Epithelial cell of prostate (primary cell): ENCODE measurements at places on chromosomes 1 and 21.

DNA sequence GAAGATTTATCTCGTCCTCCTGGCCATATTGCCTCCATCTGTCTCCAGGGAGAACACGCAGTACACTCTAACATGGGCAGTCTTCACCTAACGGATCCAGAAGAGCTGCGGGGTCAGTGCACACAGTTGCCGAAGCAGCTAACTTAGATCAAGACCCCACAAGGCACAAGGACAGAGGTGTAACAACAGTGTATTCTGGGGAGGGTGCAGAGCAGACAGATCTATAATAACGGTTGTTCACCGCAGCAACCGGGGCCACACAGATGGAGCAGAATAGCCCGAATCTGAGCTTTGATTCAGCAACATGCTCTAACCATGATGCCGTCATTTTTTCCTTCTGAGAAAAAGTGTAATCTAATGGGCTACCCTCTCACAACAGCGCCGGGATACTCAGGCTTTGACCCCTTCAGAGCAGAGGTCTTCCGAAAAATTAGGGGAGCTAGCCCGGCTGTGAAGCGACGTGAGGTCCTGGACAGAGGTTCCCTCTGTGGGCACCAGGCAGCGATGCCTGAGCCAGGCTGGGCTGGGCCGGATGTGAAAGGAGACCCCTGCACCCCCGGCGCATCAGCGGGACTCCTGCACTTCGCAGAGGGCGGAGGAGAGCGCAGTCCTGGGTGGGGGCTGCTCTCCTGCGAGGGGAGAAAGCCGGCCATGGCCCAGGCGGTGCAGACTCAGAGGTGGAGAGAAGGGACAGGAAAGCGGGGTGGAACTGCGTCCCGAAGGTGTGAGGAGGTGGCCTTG lies 57.5 kb downstream of the BCL9 start:
- DNase-seq, result no peak

DNA sequence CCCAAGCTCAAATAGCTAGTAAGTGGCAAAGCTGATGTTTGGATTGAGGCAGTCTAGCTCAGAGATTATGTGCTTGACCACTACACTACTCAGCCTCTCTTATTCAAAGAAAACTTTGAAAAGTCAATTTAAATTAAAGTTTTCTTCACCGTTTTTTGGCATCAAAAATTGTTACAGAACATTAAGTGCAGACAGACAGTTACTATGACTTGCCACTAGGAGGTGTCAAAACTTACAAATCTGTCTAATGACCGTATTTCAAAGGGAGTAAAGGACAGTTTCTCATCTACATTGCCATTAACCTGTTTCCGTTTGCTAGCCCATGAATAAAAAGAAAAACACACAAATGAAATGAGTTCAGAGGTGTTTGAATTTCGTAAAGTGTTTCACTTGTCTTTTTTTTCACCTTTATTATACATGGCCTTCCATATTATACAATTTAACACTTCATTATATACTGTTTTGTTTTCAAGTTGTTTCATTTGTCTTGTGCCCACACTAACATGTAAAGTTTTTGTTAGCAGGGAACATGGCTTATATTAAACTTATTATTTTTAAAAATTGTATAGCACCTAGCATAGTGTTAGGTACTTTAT lies 57.4 kb upstream of the MTF2 start:
- no peak for DNase-seq

- peak; percentile 14 for DNase-seq
These were observed 351.0 kb upstream of the NFIA start for GRCh38 chr1:60731321-60731720.

- DNase-seq, result no peak
These were observed 39.0 kb downstream of the TBX19 start for GRCh38 chr1:168319691-168320090.

DNA sequence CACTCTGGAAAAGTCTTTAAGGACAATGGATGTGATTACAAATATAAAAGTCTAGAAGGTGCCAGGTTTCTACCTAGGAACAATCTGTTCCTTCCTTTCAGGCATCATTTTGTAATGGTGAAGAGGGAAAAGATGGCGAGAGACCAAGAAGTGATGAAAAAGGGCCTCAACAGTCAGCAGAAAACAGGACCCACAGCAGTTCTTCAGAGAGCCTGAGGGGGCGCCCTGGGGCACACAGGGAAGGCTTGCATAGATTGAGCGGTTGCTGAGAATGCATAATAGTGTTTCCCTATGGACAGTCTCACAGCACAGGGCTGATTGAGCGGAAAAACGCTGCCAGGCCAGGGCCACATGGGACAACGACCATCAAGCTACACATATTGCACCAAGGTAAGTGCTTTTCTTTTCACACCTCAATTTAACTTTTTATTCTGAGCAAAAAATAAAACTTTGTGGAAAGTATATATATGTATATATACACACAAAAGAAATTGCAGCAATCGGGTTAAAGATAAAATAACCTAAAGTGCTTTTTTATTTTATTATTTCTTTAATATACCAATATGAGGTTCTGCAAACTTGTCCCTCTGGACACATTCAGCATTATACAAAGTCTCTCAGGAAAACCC lies 3.1 kb upstream of the YRDC start:
- DNase-seq, result no peak

GRCh38 chr1:90716243-90716551 lies 905 bp downstream of the BARHL2 start:
- no peak for DNase-seq

DNA sequence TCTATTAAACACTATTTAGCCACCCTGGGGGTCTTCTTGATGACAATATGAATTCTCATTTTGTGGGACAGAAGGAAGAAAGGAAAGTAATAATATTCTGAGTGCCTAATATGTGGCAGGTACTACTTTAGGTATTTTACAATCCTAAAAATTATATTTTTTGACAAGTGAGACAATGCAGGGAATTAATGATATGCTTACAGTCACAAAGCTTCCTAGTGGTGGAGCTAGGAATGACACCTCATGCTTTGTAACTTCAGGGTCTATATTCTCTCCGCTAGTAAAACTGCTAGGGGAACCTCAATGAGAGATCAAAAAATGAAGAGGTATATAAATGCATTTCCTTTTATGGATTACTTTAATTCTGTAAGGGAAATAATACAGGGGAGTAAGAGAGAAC lies 44.3 kb downstream of the TPR start:
- DNase-seq, result no peak

DNA sequence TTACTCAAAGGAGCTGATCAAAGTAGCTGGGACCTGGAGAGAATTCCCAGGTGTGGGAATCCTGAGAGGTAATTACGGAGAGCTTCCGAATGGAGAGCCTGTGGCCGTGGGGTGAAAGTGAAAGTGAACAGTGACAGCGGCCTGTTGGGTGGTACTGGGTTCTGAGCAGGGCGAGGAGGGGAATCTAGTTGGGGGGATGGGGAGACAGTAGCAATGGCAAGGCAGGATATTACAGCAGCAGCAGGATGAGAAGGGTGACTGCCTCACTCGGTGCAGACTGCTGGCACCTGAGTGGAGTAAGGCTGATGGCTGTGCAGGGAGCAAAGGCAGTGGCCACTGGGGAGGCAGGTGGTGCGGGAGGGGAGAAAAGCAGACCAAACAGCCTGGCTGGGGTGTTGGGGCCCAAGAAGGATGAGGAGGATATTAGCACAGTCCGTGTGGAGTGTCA lies 70.3 kb upstream of the PRDX6 start:
- DNase-seq, result no peak

DNA sequence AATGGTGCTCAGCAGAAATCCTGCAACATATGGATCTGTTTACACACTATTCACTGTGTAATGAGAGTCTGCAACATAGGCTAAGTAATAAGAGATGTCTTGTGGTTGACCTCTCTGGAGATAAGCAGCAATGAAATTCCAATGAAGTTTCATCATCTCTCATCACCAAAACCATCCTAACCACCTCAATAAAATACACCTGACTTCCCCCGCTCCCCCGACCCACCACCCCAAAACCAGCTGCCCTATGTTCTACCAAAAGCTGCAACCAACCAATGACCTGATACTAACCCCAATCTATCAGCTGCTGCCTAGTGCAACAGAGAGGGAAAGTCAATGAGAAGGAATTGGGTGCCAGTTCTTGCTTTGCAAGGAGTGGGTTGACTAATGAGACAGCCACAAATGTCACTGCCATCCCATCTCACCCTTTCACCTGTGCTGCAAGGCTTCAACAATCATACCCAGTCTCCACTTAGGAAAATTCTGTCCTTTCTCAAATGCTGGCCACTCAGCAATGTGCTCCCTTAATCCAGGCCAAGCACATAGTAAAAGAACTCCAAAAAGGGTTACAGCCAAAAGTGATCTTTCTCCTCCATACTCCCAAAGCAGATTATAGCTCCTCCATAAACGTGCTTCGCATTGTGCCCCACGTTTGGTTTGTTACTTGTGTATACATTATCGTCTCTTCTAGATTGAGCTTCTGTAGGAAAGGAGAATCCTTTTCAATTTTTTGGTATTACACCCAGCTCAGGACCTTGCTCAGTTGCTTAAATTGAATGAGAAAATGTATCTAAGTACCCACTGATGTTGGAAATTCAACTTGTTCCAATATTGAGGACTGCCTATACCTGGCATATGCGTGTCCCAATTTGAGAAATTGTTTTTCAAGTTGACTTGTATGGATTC lies 29.0 kb downstream of the MRPL39 start:
- DNase-seq, result no peak

DNA sequence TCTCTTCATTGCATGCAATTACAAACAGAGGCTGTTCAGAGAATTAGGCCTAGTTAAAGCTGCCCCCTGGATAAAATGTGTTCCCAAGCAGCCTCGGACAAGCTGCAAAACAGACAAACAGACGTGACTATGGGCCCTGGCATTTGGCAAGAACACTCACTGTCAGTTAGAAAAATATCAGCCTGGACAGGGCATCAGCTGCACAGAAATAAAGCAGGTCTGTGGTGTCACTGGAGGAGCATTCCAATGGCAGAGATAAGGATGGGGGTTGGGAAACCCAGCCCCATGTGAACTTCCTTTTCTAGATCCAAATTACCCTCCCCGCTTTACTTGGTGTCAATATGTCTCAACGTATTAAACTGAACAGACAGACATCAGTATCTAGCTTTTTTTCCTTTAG lies 177.1 kb downstream of the GPATCH2 start:
- no peak for DNase-seq

DNA sequence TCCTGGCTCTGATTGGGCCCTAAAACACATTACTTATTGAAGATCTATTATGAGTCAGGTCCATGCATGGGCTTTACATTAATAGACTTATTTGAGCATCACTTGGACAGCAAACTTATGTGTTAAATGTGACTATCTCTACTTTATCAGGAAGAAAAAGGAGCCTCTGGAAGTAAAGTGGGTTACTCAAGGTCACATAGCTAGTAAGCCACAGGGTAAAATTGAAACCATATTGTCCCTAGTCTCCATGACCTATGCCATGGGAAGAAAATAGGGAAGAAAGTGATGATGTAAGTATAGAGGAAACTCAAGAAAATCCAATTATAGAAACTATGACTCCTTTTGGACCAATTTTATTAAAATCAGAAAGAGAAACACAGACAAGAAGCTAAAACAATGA lies 555.3 kb downstream of the NUF2 start:
- DNase-seq, result no peak

- no peak for DNase-seq
These were observed 144.5 kb upstream of the SMYD2 start for GRCh38 chr1:214136324-214136919.

- no peak for DNase-seq
These were observed 120.8 kb upstream of the ADGRL2 start for GRCh38 chr1:81679942-81680341.

GRCh38 chr1:171335964-171336363 lies 22.0 kb downstream of the FMO4 start:
- DNase-seq, result no peak

DNA sequence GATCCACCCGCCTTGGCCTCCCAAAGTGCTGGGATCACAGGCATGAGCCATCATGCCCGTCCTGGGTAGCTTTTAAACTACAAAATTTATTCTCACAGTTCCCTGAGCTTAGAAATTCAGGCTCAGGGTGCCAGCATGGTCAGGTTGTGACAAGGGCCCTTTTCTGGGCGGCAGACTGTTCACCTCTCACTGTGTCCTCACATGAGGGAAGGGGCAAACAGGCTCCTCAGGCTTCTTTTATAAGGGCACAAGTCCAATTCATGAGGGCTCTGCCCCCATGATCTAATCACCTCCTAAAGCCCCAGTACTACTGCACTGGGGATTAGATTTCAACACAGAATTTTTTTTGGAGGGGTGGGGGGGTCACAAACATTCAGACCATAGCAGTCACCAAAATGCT lies 36.8 kb downstream of the GNG4 start:
- DNase-seq, result no peak

GRCh38 chr21:15514073-15514946 lies 215.5 kb upstream of the USP25 start:
- peak; percentile 1 for DNase-seq

DNA sequence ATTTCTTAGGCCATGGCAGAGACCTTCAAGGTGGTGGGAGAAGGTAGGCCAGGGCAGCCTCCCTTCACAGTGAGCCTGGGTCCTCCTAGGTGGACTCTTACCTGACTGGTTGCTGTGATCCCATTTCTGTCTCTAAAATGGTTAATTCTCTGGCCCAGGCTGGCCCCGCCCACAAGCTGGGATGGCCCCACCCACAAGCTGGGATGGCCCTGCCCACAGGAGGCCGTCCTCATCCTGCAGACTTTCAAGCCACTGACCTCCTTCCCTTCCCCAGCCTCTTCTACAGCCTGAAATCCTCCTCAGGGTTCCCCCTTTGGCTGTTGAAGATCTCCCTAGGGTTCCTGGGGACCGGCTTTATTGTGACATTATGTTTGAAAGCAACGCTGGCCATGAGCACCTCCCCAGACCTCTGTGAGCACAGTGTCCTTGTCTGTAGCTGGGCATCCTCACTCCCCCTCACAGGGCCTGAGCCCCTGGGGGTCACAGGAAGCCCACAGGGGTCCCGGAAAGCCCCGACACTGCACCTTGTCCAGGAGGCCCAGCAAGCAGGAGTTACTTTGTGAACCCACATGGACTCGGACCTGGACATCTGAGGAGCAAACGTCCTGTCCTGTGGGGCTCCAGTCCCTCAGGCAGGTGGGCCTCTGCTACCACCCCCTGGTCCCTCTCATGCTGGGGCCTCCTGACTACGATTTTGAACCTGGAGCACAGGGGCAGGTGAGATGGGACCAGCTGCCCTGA lies 621.7 kb downstream of the MATN1 start:
- DNase-seq, result no peak

GRCh38 chr1:204996981-204997380 lies 46.0 kb upstream of the CNTN2 start:
- no peak for DNase-seq

DNA sequence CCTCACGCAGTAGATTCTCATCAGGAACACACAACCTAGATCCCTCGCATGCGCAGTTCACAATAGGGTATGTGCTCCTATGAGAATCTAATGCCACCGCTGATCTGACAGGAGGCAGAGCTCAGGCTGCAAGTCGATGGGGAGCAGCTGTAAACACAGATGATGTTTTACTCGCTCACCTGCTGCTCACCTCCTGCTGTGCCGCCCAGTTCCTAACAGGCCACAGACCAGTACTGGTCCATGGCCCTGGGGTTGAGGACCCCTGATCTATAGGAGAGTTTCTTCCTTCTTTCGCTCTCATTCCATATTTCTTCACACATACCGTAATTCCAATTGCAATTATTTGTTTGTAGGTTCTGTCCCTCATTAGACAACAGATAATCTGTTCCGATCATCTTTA lies 103.4 kb downstream of the CLEC20A start:
- no peak for DNase-seq

- DNase-seq, result no peak
These were observed 1.9 kb downstream of the GPR25 start for GRCh38 chr1:200874694-200875093.

- DNase-seq, result no peak
These were observed 54.7 kb downstream of the CD2 start for GRCh38 chr1:116808848-116809508.
